PC-9 (cell line): ENCODE measurements at places on chromosomes 4 and X. TPM values are rescaled to one million over a fixed set of nuclear protein-coding genes. Genes with fewer than 3 reads are reported as not detected.

P2RY4 gene
- total RNA-seq = 0.50 and 0.65 TPM in 2 replicates

SCRG1 gene
- total RNA-seq = not detected in 2 replicates

USP17L20 gene
- total RNA-seq = not detected in 2 replicates

GBA3 gene
- not detected in 2 replicates for total RNA-seq

- no peaks in the 10 kb centered on the region for H3K4me1 ChIP-seq
- no peaks in the 10 kb centered on the region for H3K27me3 ChIP-seq
- H3K27ac ChIP-seq = no peak overlapping the region
- H3K4me3 ChIP-seq = no peak overlapping the region
- no peaks in the 10 kb centered on the region for H3K36me3 ChIP-seq
- no peak for DNase-seq
Observed at GRCh38 chr4:121122661-121123060, 41.5 kb downstream of the TNIP3 start.

GRCh38 chrX:2732076-2732475 lies 19.8 kb upstream of the XG start:
- no peak for DNase-seq
- peaks cover 5% of the 10 kb centered on the region; the same call in 1 of the 2 replicates for H3K36me3 ChIP-seq
- H3K27me3 ChIP-seq = no peaks in the 10 kb centered on the region
- H3K27ac ChIP-seq = no peak overlapping the region
- no peaks in the 10 kb centered on the region for H3K4me1 ChIP-seq
- no peak overlapping the region for H3K4me3 ChIP-seq

- H3K4me3 ChIP-seq = no peak overlapping the region
- no peak overlapping the region for H3K27ac ChIP-seq
- H3K4me1 ChIP-seq = peaks cover 13% of the 10 kb centered on the region; the same call in 1 of the 2 replicates
- H3K36me3 ChIP-seq = no peaks in the 10 kb centered on the region
- no peaks in the 10 kb centered on the region for H3K27me3 ChIP-seq
- peak; percentile 67 for DNase-seq
Observed at GRCh38 chr4:145003675-145004074, 94.3 kb downstream of the ANAPC10 start.

- no peak overlapping the region for H3K27ac ChIP-seq
- H3K4me1 ChIP-seq = no peaks in the 10 kb centered on the region
- no peak overlapping the region for H3K4me3 ChIP-seq
- DNase-seq = no peak
- no peaks in the 10 kb centered on the region for H3K36me3 ChIP-seq
- no peaks in the 10 kb centered on the region for H3K27me3 ChIP-seq
Observed at GRCh38 chr4:11791797-11792196, 363.1 kb upstream of the HS3ST1 start.

- H3K27ac ChIP-seq = no peak overlapping the region
- H3K4me1 ChIP-seq = no peaks in the 10 kb centered on the region
- DNase-seq = no peak
- no peaks in the 10 kb centered on the region for H3K36me3 ChIP-seq
- no peak overlapping the region for H3K4me3 ChIP-seq
- H3K27me3 ChIP-seq = no peaks in the 10 kb centered on the region
Observed at GRCh38 chrX:724256-724655, 93.7 kb downstream of the SHOX start.
